ENCODE measurements at places on chromosomes 2 and 18. TPM values are rescaled to one million over a fixed set of nuclear protein-coding genes. Genes with fewer than 3 reads are reported as not detected.

Gene KCNS3
- 1.2 TPM for polyA plus RNA-seq

DNA sequence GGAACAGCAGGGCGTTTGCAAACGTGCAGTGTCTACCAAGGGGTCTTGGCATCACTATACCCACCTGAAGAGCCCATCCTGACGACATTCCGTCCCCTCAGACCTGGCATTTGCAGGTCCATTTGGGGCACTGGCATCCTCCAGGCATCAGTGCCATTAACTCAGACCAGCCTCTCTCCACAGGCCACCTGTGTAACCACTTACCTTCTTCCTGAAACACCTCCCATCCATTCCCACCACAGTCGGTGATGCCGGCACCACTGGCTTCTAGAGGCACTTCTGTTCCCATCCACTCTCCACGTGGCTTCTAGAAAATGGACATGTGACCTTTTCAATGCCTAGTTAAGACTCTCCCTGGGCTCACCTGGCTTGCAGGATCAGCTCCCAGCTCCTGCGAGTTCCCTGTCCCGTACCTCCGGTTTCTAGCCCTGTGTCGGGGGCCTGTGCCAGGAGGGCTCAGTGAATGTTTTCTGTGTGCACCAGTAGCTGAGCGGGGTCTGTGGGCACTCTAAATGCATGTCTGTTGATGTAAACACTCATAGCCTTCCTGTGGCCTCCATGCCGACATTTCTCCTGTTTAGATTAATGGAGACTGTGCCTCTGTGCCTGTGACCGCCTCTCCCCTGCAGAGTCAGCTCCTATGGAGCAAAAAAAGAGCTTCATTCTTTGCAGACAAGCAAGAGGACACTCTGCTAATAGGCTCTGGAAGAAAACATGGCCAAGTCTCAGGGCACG is 458.0 kb upstream of the HS6ST1 start:
- no peak for DNase-seq

GRCh38 chr2:186984481-186984880 is 135.5 kb upstream of the ZSWIM2 start:
- DNase-seq, result no peak

GRCh38 chr2:240921995-240922244 is 15.8 kb downstream of the CROCC2 start:
- no peak for DNase-seq

GRCh38 chr2:199811346-199811745 is 39.6 kb downstream of the FTCDNL1 start:
- DNase-seq, result no peak

DNA sequence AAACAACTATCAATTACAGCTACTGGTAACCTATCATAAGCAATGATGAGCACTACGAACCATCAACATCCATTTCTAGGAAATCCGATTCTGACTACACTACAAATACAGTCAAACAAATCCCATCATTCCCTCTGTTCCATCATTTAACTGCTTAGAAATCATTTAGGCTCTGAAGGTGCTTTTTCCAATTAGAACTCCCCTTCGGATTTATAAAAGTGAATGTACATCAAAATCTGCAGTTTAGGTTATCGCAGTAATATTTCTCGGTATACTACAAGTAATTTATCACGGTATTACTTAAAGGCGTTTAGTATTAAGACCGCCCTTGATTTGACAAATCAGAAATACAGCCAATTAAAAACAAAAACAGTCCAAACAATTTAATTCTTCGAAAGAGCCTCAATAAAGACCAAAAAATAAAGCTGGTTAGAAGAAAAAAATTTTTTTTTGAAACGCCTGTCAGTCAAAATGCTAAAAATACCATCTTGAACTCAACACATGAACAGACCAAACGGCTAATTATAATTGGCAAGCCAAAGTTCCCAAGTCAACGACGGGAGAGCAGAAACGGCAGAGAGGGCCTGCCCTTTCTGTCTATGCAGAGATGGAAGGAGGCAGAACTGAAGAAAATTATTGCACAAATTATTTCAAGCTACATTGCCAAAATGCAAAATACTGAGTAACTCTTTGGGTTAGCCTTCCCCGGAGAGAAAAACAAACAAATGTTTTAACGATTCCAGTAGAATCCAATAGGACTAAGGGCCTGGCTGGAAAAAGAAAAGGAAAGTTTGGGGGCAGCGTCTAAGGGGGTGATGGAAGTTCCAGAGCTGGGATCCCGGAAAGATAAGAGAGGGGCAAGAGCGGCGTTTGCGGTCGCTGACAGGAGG is 1.2 kb downstream of the VPS54 start:
- DNase-seq, result peak; percentile 52

DNA sequence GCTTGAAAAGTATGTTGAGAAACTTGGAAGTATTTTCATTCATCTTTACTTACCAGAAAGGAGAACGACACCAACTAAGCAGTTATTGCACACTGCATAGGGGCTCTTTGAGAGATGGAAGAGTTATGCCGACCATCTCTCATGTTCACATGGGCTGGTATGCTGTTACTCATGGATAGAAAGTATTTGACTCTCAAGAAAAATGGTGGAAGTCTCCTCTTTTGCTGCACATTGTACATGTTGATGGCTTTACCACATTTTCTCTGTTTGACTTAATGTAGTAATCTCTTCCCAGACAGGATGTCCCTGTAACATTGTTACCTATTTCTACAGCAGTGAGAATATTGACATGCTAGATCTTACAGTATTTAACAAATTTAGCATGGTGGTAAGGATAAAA is 23.2 kb downstream of the CAB39 start:
- no peak for DNase-seq

GRCh38 chr2:173286153-173286809 is 68.4 kb upstream of the CDCA7 start:
- DNase-seq, result no peak

DNA sequence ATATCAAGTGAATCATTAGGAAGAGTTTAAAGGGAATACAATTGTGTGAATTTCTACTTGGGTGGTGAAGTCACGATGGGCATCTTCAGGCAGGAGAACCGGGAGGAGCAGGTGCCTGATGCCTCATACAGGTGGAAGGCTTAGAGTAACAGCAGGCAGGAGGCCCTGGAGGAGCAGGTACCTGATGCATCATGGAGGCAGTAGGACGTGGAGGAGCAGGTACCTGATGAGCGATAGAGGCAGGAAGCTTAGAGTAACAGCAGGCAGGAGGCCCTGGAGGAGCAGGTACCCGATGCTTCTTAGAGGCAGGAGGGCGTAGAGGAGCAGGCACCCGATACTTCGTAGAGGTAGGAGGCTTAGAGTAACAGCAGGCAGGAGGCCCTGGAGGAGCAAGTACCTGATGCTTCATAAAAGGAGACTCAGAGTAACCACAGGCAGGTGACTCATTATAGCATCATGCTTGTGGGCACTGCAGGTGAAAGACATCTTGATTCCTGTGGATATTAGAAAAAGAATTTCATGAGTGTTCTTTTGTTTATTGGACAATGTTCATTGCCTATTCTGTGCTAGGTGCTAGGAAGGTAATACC is 133.9 kb downstream of the ATP9B start:
- DNase-seq, result no peak

Data from brain (organoid and tissue), 16 donors.